ENCODE measurements at places on chromosomes 3 and 15.

DNA sequence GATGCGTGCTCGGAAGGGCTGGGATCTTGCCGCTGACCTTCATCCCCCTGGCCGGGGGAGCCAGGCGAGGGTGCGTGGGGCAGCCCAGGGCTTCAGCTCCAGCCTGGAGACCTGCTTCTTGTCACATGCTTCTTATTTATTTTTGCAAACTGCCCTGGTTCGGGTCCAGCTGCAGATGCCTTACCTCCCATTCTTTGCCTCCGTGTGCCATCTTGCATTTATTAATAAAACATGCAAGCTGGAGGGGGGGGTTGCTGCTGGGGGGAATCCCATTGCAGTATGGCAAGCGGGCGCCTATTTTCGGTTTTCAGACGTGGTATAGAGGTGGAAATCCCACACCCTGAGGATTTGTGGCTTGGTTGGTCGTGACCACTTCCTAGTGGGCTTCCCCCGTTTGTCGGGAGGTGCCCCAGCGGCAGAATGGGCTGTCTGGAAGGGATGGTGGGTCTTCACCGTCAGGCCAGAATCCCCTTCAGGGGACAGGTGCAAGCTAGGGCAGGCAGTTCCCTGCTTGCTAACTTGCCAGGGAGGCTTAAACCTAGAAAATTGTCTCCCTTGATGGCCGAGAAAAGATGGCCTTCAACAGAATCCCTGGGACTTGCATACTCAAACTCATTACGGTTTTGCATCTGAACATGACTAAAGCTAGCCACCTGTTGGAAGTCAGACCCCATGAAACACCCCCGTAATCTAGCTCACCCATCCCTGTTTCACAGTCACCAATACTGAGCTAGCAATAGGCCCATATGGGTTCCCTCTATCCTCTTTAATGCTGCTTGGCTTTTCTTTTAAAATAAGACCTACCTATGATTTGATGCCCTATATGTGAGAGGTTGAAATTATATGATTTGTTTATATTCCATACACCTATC is 569 bp downstream of the TMEM266 start:
- no peak for DNase-seq

GRCh38 chr15:51765751-51766150 is 14.4 kb downstream of the TMOD2 start:
- no peak for DNase-seq

DNA sequence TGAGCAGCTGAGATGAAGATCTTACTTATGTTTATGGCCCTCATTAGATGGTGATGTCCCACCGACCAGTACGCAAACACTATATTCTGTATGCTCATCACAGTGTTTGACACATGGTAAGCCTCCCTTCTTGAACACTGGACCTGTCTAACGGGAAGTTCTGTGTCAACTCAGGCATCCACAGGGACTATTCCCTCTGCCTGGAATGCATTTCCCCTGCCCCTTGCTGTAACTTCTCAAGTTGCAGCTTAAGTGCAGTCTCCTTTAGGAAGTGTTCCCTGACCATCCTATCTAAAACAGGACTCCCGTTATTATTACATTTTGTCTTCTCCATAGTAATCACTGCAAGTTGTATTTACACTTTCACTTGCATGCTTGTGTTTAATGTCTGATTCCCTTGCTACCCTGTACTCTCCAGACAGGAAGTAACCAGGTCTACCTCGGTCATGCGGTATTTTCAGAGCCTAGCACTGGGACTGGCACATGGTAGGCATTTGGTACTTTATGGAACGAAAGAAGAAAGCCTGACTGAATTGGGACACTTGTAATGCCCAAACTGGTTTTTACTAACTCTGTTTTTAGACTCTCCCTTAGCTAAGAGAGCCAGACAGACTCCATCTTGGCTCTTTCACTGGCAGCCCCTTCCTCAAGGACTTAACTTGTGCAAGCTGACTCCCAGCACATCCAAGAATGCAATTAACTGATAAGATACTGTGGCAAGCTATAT is 8.7 kb downstream of the DET1 start:
- DNase-seq = no peak

- DNase-seq = no peak
Observed at GRCh38 chr15:58934521-58934920, 1.0 kb upstream of the SLTM start.

- no peak for DNase-seq
Observed at GRCh38 chr15:73892446-73893226, 19.3 kb downstream of the TBC1D21 start.

GRCh38 chr15:77354063-77354462 is 65.8 kb downstream of the PEAK1 start:
- no peak for DNase-seq

DNA sequence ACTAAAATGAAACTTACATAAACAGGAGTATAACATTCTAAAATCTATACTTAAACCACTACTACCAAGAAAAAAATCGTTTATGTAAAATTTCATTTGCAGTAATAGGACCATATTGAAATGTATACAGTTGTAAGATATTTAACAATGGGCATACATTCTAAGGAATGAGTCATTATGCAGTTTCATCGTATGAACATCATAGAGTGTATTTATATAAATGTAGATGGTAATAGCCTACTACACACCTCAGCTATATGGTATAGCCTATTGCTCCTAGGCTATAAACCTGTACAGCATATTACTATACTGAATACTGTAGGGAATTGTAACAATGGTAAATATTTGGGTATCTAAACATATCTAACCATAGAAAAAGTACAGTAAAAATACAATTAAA is 79.5 kb downstream of the DPH6 start:
- DNase-seq = no peak

DNA sequence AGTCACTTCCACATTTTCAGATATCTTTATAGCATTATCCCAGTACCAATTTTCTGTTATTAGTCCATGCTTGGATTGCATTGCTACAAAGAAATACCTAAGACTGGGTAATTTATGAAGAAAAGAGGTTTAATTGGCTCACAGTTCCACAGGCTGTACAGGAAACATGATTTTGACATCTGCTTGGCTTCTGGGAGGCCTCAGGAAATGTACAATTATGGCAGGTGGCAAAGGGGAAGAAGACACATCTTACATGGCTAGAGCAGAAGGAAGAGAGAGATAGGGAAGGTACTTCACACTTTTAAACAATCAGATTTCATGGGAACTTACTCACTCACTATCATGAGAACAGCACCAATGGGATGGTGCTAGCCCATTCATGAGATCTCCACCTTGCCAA is 172.3 kb upstream of the GPR149 start:
- no peak for DNase-seq

- DNase-seq = no peak
Observed at GRCh38 chr15:62903437-62903836, 139.1 kb upstream of the TPM1 start.

GRCh38 chr15:67196672-67197363 is 57.6 kb downstream of the AAGAB start:
- no peak for DNase-seq

DNA sequence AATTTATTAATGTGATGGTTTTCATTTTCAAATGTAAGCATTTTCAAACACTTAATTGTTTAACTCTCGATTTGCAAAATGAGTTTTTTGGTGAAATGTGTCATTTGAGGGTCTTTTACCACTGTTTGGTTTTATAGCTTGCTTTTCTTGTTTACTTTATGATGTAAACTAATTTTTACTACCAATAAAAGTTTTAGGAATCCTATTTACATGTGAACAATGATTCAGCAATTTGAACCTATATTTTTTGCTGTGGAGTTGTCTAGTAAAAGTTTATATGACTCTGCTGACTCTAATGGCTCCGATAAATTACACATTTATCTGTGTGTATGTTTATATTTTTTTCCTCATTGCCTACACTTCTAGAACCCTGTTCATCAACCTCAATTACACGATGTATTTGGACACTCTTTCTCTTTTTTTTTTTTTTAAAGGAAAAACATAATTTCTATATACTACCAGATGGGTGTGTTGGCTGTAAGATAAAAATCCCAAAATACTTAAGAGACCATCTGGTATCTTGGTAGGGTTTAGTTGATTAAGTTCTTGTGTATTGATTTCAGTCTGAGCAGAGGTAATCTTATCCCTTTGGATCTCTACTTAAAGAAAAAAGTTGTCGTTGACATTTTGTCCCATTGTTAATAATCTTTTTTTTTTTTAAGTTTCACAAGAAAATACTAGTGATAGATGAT is 89.5 kb downstream of the PTPRG start:
- no peak for DNase-seq

DNA sequence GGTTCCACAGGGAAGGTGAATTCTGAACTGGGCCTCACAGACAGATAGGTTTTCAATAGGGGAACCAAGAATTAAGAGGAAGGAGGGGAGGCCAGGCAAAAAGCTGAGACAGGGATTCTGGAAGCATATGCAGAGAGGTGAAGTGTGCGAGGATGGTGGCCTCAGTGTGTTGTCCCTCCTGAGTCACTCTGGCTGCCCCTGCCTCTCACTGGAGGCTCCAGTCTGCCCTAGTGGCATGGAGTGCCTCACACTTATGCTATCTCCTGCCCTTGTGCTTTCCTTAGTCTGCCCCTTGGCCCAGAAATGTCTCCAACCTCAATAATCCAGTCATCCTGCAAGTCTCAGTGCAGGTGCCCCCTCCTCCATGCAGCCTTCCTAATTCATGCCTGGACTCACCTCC is 32.2 kb upstream of the RBP1 start:
- no peak for DNase-seq

- DNase-seq = no peak
Observed at GRCh38 chr15:35665896-35666536, 120.1 kb upstream of the DPH6 start.

DNA sequence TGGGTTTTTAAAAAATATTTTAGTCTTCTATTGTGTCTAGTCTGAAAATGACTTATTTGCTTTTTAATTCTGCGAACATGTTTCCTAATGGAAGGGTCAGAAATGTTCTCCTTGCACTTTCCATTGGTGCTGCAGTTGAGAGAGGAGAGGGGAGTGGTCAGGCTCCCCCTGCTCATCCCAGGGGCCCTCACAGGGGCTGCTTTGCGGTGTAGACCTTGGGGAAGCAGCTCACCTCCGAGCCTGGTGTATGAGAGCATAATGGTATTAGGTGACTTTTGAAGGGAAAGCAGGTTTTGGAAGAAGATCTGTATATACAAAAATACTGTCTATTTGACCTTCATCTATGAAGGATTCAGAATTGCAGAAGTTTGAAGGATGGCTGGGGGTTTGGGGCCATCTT is 28.3 kb downstream of the APBA2 start:
- DNase-seq = no peak

GRCh38 chr3:52021489-52022268 is 26.0 kb upstream of the RPL29 start:
- DNase-seq = no peak

DNA sequence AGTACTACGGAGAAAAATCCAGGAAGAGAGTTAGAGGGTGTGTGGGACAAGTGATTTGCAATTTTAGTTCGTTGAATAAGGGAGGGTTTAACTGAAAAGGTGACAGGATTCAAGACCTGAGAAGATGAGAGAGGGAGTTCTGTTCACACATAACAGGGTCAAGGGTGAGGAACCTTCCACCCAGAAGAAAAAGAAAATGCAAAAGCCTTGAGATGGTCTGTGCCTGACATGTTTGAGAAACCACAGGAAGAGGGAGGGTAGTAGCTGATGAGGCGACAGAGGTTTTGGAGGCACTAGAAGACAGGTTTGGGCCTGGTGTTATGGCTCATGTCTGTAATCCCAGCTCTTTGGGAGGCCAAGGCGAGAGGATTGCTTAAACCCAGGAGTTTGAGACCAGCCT is 591 bp upstream of the SLC25A20 start:
- DNase-seq = no peak

- no peak for DNase-seq
Observed at GRCh38 chr3:128383316-128384235, 83.1 kb downstream of the DNAJB8 start.

DNA sequence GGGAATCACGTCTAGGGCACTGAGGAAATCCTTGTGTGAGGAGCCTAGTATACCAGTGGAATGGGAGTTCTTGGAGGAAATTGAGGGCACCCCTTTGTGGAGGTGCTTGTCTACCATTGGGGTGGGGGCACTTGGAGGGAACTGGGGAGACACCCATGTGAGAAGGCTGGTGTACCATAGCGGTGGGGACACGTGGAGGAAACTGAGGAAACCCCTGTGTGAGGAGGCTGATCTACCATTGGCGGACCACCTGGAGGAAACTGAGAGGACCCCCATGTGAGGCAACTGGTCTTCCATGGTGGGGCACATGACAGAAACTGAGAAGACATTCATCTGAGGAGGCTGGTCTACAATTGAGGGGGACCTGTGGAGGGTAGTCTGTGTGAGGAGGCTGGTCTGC is 164.5 kb downstream of the FBLN2 start:
- no peak for DNase-seq

GRCh38 chr3:145087038-145087437 is 1073.9 kb downstream of the PLOD2 start:
- no peak for DNase-seq

- DNase-seq = no peak
Observed at GRCh38 chr3:179788996-179789395, 136.2 kb downstream of the USP13 start.

DNA sequence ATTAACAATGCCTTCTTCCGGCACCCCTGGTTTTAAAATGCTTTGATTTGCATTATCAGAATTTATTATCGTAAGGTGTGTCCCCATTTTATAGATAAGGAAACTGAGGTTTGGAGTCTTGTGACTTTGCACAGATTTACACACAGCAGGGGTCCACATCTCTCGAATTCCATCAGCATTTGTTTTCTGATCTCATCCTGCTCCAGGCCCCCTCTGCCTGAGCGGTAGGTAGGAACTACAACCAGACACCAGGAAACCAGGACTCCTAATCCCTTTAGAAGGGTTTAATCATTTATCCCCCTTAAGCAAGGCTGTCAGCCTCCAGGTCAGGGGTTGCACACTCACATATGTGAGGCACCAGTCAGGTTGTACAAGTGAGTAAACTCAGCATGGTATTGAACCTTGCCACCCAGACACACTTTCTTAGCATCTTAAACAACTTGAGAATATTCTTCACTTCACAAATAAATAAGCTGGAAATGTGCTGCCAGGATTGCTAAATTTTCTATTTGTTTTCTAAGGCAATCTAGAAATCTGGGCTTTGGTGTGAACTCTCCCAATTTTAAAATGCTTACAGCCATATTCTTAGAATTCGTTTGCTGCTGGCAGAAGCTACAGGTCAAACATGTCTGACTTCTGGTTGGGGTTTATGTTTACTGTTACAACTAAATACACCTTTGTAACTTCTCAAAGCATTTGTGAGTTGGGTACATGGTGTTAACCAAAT is 31.7 kb upstream of the CMTM7 start:
- no peak for DNase-seq

GRCh38 chr15:85137489-85138168 is 156.0 kb downstream of the PDE8A start:
- no peak for DNase-seq

All from renal cortex interstitium (tissue), 15 donors.